ENCODE measurements at places on chromosomes 12 and 14.

GRCh38 chr14:90757452-90757851, 58.8 kb downstream of the TTC7B start:
- DNase-seq: no peak

- no peak for DNase-seq
Observed at GRCh38 chr12:106135781-106136180, 3.0 kb downstream of the NUAK1 start.

- DNase-seq: peak; percentile 85
Observed at GRCh38 chr14:93683226-93683625, 105.1 kb downstream of the PRIMA1 start.

GRCh38 chr14:32190673-32191072, 11.2 kb upstream of the RNU6-7 start:
- DNase-seq: peak; percentile 23

- DNase-seq: no peak
Observed at GRCh38 chr14:102624666-102625065, 32.2 kb downstream of the RCOR1 start.

GRCh38 chr14:104477117-104477623, 102.4 kb upstream of the C14orf180 start:
- DNase-seq: no peak

DNA sequence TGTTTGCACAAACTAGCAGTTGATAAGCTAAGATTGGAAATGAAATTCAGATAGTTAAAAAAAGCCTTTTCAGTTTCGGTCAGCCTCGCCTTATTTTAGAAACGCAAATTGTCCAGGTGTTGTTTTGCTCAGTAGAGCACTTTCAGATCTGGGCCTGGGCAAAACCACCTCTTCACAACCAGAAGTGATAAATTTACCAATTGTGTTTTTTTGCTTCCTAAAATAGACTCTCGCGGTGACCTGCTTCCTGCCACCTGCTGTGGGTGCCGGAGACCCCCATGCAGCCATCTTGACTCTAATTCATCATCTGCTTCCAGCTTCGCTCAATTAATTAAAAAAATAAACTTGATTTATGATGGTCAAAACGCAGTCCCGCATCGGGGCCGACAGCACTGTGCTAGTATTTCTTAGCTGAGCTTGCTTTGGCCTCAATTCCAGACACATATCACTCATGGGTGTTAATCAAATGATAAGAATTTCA, 335.6 kb downstream of the TMEM121 start:
- DNase-seq: no peak

GRCh38 chr14:104105822-104106470, 20.4 kb downstream of the ASPG start:
- DNase-seq: no peak

DNA sequence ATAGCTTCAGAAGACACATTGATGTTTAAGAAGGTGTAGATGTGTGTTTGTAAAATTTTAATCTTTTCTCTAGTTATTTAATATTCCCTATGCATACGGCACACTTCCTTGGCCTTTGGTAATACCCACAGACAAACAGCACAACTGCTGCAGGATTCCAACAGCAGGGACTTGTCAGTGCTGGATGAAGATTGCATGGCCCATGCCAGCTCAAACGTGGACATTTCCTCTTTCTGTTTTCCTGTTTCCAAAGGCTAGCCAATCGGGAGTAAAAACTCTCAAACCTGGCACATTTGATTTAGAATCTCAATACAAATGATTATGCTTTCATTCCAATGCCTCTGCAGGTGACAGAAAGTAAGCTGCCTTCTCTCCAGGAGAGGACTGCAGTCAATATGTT, 22.5 kb upstream of the PDE3A start:
- DNase-seq: no peak

DNA sequence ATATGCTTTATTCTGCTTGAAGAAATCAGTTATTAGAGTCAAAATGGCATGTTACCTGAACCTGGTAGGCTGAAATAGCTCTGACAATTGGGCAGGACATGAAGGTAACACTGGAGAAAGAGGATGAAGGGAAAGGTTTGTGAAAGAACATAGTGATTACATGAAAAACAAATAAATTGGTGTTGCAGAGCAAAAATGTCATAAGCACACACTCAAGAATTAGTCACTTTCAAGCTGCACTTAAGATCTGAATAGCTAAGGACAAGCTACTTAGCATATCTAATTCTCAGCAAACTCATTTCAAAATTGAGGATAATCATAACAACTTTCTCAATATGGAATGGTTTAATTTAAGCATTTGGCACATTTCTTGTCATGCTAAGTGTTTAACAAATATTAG, 1398.0 kb upstream of the FLRT2 start:
- no peak for DNase-seq

GRCh38 chr12:93059288-93059687, 130.2 kb upstream of the EEA1 start:
- no peak for DNase-seq

DNA sequence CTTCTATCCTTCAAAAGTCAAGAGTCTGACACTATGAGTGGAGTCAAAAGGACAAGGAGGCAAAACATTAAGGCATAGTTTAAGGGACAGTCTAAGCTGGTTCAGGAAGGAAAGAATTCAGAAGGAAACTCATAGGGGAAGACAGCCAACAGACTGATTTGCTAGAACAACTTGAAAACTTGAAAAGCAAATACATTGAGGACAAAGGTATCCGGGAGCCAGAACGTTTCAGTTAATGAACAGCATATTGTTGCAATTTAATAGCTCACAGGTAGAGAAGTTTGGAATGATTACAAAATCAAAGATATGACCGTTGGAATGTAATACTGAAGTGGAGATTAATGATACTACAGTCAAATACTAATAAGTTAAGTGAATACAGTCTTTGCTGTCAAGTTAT, 312.8 kb upstream of the RPL10L start:
- DNase-seq: no peak

DNA sequence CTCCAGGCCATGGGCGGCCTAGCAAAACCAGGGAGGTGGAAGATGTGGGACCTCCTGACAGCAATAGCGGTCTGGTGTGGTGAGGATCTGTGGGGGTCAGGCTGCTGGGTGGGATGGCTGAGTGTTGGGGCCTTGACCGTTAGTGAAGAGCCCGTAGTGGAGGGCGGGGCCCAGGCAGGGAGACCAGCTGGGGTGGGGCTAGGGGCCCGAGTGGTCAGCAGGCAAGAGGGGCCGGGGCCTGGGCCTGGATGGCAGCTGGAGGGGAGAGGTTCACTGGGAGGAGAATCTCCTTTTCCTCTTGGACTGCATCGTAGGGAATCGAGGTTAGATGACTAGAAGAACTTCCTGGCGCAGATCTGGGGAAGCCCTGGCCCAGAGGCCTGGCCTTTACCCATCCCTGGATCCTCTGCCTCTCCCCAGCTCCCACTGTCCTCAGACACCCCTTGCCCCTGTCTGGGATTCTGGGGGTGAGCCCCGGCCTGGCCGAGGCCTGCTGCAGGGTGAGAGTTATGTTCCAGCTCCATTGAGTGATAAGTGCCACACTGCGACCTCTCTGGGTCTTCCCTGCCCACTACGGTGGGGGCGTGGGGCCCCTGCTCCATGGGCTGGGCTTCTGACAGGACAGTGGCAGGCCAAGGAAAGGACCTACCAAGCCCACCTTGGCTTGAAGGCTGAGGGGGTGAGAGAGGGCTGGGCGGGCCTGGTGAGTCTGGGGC, 47.1 kb downstream of the KRT80 start:
- no peak for DNase-seq

- no peak for DNase-seq
Observed at GRCh38 chr14:94461526-94462218, 9.1 kb upstream of the SERPINA11 start.

- no peak for DNase-seq
Observed at GRCh38 chr12:24739106-24739779, 209.7 kb downstream of the BCAT1 start.

- DNase-seq: no peak
Observed at GRCh38 chr12:83537428-83538053, 850.8 kb downstream of the TMTC2 start.

DNA sequence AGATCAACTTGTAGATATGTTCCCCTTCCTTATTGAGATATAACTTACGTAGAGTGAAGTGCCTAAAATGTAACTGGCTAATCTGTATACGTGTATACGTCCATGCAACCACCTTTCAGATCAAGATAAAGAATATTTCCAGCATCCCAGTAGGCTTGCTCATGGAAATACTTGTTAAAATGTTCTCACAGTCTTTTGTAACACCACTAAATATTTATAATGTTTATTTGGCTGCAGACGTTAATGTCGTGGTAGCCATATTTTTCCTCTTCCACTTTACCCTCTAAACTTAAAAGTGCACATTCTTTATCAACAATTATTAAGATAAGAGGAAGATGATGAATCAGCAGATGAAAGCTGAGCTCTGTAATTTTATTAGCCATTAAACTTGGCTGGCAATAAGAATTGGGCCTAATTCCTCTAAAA, 447.4 kb downstream of the AEBP2 start:
- DNase-seq: no peak

DNA sequence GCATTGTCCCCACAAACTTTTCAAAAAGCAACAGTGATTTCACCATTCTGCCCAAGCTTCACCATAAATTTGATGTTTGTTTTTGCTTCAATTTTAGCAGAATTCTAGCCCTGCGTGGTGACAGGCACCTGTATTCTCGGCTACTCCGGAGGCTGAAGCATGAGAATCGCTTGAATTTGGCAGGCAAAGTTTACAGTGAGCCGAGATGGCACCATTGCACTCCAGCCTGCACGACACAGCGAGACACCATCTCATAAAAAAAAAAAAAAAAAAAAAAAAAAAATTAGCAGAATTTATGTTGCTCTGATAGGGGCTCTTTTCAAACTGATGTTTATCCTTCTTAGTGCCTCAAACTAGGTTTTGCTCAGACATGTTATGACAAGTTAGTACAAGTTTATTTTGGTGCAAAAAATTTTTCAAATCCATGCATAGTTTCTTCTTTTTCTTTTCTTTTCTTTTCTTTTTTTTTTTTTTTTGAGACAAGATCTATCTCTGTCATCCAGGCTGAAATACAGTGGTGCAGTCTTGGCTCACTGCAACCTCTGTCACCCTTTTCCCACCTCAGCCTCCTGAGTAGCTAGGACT, 24.3 kb downstream of the RASSF3 start:
- DNase-seq: no peak

DNA sequence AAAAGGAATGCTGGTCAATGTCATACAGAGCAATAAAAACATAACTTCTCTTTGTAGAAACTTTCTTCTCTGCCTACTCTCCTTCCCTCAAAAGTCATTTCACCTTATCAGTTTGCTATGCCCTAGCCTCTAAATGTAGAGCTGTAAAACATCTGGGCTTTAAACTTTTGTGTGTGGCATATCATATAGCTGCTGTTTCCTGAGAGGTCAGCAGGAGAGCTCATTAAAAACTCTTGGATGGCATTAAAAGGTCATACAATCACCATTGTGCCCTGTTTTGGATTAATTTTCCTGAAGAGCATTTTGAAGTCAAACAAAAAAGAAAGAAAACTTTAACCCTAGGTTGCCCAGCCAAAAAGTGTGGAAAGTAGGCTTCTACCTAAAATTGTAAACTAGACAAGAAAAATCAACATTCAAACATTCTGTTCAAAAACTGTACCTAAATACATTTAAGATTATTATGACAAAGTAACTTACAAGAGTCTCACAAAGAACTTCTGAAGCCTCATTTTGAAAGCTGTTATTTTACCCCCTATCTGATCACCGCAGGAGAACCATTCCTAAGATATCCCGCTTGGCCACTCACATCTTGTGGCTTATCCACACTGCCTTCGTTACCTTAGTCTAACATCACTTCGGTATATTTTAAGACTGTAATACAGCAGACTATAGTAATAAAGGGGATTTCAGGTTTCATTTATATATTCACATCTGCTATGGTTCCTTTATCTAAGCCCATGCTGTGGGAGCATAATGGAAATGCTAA, 38.1 kb downstream of the TXNDC16 start:
- DNase-seq: no peak

GRCh38 chr12:122882908-122883558, 12.9 kb downstream of the VPS37B start:
- DNase-seq: no peak

- no peak for DNase-seq
Observed at GRCh38 chr12:111283966-111284365, 84.9 kb downstream of the PHETA1 start.

GRCh38 chr12:107732365-107732764, 28.6 kb downstream of the PRDM4 start:
- DNase-seq: no peak

- DNase-seq: no peak
Observed at GRCh38 chr14:53113989-53114388, 39.1 kb downstream of the DDHD1 start.

GRCh38 chr14:92877757-92878431, 45.1 kb upstream of the CHGA start:
- DNase-seq: no peak

- DNase-seq: no peak
Observed at GRCh38 chr14:101963052-101963451, 1.3 kb upstream of the DYNC1H1 start.

DNA sequence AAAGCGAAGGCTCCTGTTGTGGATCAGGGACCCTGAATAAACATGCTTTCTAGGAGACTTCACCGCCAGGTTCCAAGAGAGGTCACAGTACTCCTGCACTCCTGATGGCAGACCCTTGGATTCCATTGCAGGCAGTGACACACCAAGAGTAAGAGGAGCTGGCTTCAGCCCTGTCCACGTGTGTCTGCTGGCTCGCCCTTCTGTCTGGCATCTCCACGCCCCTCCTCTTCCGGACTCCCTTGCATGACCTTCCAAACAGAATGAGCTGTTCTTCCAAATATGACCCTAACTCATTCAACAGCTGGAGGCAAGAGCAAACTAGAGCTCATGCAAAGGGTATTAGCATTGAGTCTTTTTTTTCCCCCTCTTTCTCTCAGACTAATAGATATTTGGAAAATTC, 233.0 kb upstream of the PLEKHG7 start:
- DNase-seq: no peak

DNA sequence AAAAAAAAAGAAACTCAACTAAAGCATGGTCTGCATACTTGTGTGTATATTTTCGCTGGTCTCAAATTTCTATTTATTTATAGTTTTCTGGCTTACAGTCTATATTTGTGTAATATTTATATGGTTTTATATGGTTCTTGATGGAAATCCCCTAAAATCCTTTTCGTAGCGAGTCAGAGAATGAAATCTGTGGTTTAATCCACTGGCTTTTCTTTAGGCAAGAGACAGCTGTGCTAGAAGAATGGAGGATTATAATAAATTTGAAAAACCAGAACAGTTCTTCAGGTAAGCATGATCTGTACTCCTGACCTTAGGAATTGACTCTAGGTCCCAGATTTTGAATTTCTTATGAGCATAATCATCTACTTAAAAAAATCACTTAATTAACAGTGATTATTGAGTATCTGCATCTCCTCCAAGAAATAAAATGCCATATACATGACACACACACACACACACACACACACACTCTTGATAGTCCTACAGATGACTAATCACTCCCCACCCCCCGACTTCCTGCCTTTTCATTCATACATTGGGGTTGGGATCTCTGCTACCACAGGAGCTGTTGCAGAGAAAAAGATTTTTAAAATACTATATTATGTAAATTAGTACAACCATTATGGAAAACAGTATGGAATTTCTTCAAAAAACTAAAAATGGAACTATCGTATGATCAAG, 113.4 kb downstream of the CRADD start:
- DNase-seq: peak; percentile 73

- DNase-seq: no peak
Observed at GRCh38 chr14:95128140-95128539, 29.2 kb downstream of the DICER1 start.

- DNase-seq: peak; percentile 89
Observed at GRCh38 chr14:35385042-35385839, 19.3 kb downstream of the NFKBIA start.

GRCh38 chr12:2492236-2492635, 302.5 kb upstream of the FKBP4 start:
- no peak for DNase-seq

- DNase-seq: no peak
Observed at GRCh38 chr14:90553921-90554336, 157.1 kb downstream of the CALM1 start.

Measured in H4 (cell line).